ENCODE measurements at places on chromosomes 7 and 10.

GRCh38 chr7:149719912-149720335 is 53.5 kb downstream of the ZNF467 start:
- no peak for DNase-seq

DNA sequence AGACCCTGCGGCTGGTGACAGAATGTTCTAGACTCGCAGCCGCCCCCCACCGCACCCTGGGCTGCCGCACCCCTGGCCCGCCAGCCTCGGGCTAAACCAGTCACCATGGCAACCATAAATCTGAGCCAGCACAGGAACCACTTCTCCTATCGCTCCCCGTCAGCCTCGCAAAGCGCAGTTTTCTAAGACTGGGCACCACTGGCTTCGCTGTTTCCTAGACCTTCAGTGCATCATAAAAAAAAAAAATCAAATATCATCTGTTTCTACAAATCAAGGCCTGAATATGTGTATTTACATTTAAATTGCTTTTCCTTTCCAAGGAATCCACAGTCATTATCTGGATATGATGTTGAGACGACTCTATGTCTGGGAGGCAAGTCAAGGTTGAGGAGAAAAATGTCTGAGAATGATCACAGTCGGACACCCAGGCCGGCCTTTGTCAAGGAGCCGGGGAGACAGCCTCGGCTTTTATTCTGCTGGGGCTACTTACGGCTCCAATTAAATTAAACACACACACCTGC is 99.9 kb downstream of the PTPRN2 start:
- peak; percentile 94 for DNase-seq

DNA sequence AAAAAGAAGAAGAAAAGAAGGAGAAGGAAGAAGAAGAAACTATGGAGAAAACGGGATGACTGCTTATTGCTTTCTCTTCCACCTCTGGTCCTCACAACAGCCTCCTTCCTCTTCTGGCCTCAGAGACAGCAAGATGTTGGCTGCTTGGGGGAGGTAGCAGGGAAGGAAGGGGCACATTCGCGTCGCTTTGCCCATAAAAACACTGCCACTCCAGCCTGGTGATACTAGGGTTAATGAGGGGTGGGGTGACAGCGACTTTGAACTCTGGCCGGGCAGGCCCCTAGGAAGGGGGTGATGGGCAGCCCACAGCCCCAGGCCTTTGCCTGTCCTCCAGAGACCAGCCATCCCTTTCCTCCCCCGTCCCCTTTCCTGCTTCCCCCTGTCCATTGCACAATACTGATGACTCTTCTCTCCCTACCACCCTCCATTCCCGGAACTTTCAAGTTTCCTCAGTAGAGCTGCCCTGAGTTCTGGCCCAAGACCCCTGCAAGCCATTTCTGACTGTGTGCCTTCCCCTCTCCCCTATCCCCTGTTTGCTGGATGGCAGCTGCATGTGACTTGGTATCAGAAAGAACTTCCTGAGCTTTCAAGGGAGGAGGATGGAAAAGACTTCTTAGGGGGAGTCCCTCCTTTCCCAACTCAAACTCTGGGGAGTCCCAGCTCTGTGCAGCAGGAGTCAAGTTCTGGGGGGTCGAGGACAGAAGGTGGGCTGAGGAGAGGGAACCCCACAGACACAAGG is 2.2 kb upstream of the CUEDC2 start:
- DNase-seq, result no peak

- DNase-seq, result no peak
Observed at GRCh38 chr10:50531388-50532077, 92.2 kb downstream of the SGMS1 start.

DNA sequence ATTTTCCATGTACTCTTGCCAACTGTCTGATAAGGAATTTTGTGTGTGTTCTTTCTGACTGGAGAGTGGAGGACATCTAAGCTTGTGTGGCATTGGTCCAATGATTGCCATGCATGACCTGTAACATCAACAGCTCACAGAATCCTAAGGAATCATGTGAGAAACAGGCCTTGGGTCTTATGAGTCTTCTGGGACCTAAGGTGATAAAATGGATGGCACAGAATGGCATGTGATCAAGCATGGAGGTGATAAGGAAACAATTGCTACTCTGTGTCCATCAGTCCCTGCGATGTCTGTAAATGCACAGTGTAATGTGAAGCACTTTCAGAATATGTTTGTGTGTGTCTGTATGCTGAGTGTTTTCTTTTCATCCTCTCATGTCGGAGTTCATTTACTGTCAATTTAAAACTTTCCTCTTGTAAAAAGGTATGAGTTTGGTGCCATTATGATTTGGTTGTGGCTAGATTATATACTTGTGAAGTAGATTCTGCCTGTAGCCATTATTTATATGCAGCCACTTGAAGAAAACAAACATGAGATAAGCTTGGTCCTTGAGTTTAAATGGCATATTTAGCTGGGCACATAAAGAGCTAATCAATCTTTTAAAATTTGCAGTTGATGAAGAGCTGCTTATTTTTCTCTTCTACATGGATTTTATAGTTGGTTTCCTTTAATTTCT is 127.5 kb downstream of the VPS50 start:
- peak; percentile 17 for DNase-seq

DNA sequence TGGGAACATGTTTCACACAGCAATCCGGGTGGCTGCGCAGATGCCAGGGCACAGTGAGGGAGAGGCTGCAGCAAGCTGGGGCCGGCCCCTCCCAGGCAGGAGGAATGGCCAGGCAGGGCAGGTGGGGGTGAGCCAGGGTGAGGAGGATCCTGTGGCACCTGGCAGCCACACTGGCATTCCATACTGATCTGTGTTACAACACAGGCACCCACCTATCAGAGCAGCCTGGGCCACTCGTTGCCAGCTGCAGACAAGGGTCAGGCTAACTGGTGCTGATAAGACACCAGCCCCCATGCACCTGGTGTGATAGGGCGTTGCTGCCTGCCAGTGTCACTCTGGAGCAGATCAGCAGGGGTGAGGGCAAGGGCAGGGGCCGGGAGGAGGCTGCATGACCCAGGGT is 16.6 kb upstream of the RET start:
- no peak for DNase-seq

- DNase-seq, result no peak
Observed at GRCh38 chr7:85883-86515, 106.4 kb upstream of the FAM20C start.

- no peak for DNase-seq
Observed at GRCh38 chr10:78028438-78029268, 662 bp downstream of the POLR3A start.

GRCh38 chr10:70561558-70561957 is 41.0 kb downstream of the PRF1 start:
- no peak for DNase-seq

DNA sequence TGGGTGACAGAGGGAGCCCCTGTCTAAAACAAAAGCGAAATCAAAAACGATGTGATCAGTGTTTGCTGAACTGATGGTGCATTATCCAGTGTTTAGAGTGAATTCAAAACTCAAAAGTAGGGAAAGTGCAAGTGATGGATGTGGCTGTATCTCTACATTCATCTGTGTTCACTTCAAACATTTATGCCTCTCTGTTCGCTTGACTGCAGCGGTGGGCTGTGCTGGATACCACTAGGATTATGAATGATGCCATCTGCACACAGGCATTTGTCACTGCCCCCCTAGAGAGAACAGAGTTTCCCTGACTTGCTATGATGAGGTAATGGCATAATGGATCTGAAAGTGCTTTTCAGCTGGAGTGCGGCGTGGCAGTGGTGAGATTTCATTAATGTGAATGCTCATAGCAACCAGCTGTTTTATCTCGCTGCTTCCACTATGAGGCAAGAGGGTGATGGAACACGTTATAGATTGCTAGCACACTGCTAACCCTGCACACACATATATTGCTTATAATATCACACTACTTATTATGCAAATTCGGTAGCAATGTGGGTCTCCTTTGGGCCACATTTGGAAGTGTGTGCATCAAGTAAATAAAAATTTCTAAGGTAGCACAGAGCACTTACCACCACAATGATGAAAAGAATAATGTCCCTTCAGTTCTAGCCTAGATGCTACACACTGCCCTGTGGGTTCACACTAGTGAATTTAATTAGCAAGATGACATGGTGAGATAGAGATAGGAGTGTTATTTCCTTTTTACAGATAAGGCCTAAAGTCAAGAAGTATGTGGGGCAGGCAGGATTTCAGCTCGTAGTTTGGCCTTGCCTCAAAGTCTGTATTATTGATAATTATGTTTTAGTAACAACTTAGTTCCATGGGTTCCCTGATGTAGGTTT is 164.7 kb downstream of the CAMK1D start:
- DNase-seq, result peak; percentile 53

DNA sequence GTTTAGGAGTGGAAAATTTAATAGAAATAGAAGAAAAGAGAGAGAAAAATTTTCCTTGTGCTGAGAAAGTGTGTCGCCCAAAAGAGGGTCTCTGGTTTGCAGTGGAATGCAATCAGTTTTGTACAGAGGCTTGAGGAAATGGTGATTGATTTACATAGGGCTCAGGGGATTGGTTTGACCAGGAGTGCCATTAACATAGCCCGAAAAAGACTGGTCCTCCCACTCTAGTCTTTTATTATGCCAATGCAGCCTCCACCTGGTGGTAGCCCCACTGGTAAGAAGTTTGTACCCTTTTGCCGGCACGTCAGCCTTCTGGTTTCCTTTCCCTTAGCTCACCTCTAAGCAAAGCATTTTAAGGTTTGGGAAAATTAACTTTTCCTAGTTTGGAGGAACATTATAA is 885.3 kb downstream of the XPNPEP1 start:
- DNase-seq, result no peak

DNA sequence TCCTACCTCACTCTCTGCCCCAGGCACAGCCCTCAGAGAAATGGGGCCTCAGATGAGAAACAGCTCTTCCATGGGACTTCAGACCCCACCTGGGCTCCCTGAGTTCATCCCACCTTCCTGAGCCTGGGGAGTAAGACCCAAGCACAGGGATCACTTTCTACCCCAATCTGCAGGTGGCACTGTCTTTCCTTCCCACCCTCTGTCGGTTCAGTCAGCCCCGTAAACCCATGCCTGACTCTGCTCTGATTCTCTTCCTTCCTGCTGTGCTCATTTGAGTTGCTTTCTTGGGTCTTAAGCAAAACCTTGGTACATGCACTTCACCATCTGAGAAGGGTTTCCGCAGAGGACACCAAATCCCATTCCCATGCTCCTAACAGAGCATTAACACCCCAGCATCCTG is 306.4 kb upstream of the CDC14C start:
- no peak for DNase-seq

DNA sequence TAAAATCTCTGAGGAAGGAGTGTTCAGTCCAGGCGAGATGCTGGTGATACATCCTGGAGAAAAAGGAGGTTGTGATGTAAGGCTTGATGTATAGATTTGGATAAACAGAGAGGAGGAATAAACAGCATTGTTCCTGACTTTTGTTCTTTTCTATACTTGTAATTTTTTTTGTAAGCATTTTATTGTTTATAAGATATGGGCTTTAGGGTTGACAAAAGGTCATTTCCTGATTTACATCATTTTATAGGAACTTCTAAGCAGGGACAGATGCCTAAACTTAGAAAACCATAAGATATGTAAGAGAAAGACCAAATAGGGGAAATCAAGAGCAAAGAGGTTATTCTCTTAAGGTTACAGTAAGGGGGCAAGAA is 16.7 kb upstream of the SLC26A4 start:
- DNase-seq, result no peak

DNA sequence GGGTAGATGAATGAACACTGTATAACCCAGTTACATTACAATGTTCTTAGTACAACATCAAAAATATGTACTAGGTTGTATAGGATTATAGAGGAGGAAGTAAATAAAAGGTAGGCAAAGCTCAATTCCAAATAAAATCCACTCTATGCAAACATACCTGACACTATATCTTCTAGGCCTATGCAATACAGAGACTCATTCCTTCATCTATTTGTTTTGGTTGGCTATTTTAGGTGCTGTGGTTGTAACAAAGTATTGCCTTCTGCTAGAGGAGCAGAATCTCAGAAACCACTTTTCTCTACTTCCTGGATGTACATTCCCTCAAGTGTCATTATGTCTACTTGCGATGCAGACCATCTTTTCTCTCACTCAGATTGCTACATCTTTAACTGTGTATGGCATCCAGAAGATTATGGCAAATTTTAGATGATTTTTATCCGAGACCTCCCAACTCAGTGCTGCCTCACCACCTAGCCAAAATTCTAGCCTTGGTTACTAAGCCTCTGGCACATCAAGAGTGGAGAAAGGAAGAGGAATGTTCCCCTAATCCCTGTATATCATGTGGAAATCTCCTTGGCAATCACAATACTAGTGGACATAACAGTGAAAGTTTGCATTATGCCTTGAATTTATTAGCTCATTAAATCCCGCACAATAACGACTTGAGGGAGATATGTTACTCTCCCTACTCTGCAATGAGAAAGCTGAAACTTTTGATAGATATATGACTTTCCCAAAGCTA is 5.5 kb upstream of the TFPI2 start:
- no peak for DNase-seq

GRCh38 chr7:44977959-44978335 is 868 bp downstream of the MYO1G start:
- DNase-seq, result no peak

GRCh38 chr10:43921881-43922280 is 273.2 kb upstream of the ZNF32 start:
- DNase-seq, result no peak

Data from NCI-H2227 treated with DMSO at 0.1 percent for 48 hours (cell line).